Subcutaneous preadipocyte (primary cell): ENCODE measurements at places on chromosomes 3 and 15. TPM values are rescaled to one million over a fixed set of nuclear protein-coding genes. Genes with fewer than 3 reads are reported as not detected.

The CACNA1D gene
- under 0.01 TPM in 1 of 2 replicates, not detected in the other for total RNA-seq

The P2RY12 gene
- total RNA-seq = 0.37 TPM in 1 of 2 replicates, not detected in the other

The ZMYND10 gene
- total RNA-seq = under 0.01 and 0.20 TPM in 2 replicates

The TMEM42 gene
- total RNA-seq = 11.3 and 17.6 TPM in 2 replicates

The SPINK8 gene
- total RNA-seq = not detected in 2 replicates

The ANO10 gene
- 23.1 and 25.6 TPM in 2 replicates for total RNA-seq

The SLC6A1 gene
- total RNA-seq = not detected in 2 replicates

The SCN5A gene
- 0.20 and 0.37 TPM in 2 replicates for total RNA-seq

The DAPK2 gene
- total RNA-seq = 0.98 and 7.0 TPM in 2 replicates

The ZNF860 gene
- under 0.01 and 0.59 TPM in 2 replicates for total RNA-seq

The CD200 gene
- total RNA-seq = not detected in 2 replicates

The GOLGA8J gene
- not detected in 2 replicates for total RNA-seq

The HMCES gene
- total RNA-seq = 11.8 and 19.5 TPM in 2 replicates

The VGLL3 gene
- total RNA-seq = 52.6 and 73.9 TPM in 2 replicates

The HDGFL3 gene
- total RNA-seq = 15.8 and 25.4 TPM in 2 replicates

The TRIM71 gene
- total RNA-seq = not detected in 2 replicates

The GOLGA6D gene
- not detected in 2 replicates for total RNA-seq

The MAP1A gene
- 45.4 and 72.8 TPM in 2 replicates for total RNA-seq

The PARL gene
- total RNA-seq = 23.1 and 32.0 TPM in 2 replicates

The ROPN1 gene
- not detected in 2 replicates for total RNA-seq

The PIGB gene
- total RNA-seq = 12.5 and 13.7 TPM in 2 replicates

The ZIC1 gene
- total RNA-seq = 21.7 TPM in 1 of 2 replicates, not detected in the other
